ENCODE measurements at places on chromosomes 11 and 22.
A peak's percentile ranks its signal among the peaks of the same experiment; 100 is the strongest.

DNA sequence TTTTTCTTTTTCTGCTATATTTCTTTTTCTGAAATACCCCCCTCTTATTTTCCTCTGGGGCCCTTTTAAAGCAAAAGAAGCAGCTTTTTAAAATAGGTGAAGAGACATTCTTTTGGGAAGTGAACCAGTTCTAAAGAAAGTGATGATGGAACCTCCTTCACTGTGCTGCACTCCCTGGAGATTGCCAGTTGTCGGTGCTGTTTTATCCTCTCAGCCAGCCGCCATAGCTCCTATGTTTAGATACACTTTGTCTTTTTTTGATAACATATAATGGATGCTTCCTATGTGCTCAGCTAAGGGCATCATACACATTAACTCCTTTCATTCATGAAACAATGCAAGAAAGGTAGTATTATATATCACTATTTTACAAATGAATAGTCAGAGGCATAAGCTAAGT, 14.0 kb downstream of the CFAP300 start:
- DNase-seq = no peak

DNA sequence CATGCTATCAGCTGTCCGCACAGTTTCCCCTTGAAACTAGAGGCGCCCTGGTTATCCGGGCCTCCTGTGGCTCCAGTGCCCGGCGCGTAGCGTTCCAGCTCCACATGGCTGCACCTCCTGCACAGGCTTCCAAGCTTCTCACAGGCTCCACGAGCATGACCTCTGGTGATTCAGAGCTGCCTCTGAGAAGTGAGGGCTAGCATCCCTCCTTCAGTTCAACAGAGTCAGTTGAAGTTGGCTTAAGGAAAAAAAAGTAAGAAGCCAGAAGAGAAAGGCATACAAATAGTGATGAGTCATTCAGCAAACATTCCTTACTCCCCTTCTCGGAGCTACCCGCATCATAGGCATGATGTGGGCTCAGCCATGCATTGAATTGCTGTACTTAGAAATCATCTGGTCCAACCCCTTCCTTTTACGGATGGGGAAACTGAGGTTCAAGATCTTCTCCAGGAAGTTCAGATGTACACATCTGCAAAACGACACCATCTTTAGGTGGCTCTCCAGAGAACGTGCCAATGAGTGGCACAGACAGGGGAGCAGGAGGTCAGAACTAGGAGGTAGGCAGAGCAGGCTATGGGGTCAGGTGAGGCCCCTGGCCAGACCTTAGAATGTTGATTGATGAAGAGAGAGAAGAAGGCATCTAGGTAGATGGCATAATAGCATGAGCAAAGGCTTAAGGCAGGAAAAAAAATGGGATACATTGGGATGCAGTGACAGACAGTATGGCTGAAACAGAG, 216.3 kb upstream of the TBCEL start:
- no peak for DNase-seq

DNA sequence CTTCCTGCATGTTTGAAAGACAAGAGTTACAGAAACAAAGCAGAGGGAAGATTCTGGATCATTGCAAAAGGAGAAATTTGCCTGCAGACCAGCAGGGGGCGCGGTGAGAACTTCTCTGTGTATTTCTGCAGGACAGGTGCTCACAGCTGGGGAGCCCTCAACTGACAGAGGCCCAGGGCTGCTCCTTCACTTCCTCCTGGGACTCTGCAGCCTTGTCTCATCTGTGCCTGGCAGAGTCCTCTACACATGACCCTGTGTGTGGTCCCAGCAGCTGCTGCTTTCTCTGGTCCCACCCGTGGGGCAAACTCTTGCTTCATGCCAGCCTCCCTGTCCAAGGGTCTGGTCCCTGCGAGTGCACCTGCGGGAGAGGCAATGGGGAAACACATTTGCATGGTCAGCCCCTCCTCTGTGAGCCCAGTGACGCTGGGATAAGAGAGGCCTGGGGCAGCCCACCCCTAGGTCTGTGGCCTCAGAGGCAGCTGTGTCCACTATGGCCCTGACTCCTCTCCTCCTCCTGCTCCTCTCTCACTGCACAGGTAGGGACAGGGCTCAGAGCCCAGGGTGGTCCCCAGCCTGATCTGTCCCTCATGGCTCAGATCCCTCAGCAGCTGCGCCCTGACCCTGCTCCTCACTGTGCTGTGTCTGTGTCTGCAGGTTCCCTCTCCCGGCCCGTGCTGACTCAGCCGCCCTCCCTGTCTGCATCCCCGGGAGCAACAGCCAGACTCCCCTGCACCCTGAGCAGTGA, 43.2 kb upstream of the VPREB1 start:
- DNase-seq = peak; percentile 69

GRCh38 chr11:1310772-1311468, 1.5 kb upstream of the TOLLIP start:
- peak; percentile 86 for DNase-seq
